Epithelial cell of esophagus (primary cell): ENCODE measurements at places on chromosomes 12 and 14.

DNA sequence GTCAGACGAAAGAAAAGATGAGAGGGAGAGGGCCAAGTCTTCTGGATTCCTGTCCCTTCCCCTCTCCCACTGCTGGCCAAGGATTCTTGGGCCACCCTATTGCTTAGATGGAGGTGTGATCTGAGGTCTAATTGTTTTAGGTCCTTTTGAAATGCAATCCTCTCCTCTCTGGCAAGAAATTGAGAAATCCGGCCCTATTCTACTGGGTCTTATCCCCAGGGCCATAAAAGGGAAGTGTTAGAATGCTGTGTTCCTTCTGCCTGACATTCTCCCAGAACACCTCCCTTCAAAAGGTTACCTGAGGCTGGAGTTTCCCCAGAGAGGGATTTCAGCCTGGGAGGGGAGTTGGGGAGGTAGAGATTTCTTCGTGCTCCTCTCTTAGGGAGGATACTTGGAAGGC lies 4.4 kb downstream of the WNT5B start:
- no peak for DNase-seq

DNA sequence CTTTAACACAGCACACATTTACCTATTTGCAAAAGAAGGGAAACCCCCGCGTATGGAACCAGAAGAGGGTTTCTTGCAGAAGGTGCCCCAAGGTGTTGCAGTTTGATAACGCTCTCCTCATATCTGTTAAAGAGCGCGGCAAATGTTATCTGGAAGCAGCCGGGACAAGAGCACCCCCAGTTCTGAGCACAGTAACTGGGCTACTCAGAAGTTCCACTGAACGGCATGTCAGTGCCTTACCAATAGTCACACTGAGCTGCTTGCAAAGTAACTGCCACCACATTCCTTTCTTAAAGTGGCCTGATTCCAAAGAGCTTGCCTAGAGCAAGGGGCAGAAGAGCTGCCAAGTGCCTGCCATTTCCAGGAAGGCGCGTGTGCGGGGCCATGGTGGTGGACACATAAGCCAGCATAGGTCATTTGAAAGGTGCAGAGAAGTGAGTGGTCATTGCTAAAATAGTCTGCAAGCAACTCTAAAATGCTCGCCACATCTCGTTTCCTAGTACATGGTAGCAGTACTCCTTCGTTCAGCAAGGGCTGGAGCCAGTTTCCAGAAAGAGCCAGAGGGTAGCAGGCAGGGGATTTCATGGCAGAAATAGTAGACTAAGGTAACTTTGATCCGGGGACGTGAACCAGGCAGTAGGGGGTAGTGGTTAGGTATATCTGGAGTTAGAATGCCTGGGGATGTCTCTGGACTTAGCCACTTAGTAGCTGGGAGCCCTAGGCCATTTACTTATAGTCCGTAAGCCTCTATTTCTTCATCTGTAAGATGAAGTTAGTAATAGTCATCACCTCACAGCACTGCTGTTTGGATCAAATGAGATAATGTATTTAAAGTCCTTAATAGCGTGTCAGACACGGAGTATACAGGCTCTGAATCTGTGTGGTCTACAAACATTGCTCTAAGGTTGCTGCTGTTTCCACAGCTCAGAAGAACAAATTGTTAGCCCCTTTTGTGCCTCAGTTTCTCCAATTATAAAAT lies 37.6 kb downstream of the SPTB start:
- no peak for DNase-seq

GRCh38 chr12:131137009-131137835 lies 183.5 kb downstream of the ADGRD1 start:
- DNase-seq, result no peak

DNA sequence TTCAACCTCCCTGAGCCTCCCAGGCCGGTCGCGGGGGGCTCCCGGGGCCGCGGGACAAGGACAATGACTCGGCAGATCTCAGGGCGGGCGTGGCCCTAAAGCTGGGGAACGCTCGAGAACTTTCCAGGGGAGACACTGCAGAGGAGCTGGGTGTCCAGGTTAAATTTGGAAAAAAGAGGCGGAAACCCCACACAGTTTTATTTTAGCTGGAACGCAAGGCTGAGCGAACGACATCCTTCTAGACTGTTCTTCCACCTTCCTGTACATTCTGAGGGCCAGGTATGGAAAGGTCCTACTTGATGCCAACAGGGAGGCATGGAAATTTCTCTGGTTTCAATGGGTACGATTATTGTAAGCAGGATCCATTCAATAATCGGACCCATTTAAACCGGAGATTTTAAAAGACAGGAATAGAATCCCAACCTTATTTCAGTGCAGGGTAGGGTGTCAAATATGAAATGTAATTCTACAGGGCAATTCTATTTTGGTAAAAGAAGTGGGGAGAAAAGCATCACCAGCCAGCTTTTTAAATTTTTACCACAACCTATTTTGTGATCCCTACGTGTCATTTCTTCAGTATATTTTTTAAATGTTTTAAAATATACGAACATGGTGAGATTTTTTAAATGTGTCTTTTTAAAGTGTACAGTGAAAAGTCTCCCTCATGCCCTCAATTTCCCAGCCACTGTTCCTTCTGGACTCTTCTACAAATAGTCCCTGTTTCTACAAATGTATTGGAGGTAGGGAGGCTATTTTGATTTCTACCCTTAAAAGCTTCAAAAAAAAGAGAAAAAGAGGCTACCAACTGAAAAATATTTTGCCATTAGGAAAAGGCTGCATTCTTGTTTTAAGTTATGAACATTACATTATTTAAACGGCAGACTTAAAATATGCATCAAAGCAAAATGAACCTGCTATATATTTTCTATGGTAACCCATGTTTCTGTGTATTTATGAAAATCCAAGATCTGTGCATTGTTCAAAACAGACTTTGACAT lies 1.1 kb upstream of the UBC start:
- DNase-seq, result peak; percentile 60
